Cardiac atrium fibroblast (primary cell): ENCODE measurements at places on chromosomes 13 and 19. TPM values are rescaled to one million over a fixed set of nuclear protein-coding genes. Genes with fewer than 3 reads are reported as not detected.

The FFAR1 gene
- not detected in 2 replicates for total RNA-seq

The KLF1 gene
- not detected in 2 replicates for total RNA-seq

The PGLYRP1 gene
- total RNA-seq, result not detected in 2 replicates

The SLC15A1 gene
- total RNA-seq, result not detected in 2 replicates

The FAM124A gene
- total RNA-seq, result 0.97 and 2.3 TPM in 2 replicates

The TLE6 gene
- total RNA-seq, result 0.36 and 2.8 TPM in 2 replicates

The ANGPTL8 gene
- total RNA-seq, result not detected in 2 replicates

The SIGLEC8 gene
- not detected in 2 replicates for total RNA-seq

The APC2 gene
- total RNA-seq, result 0.16 TPM in 1 of 2 replicates, not detected in the other

The CACNA1A gene
- 2.3 and 5.0 TPM in 2 replicates for total RNA-seq

The PLIN5 gene
- total RNA-seq, result 1.3 TPM in 2 replicates

The TMEM255B gene
- 1.1 and 5.0 TPM in 2 replicates for total RNA-seq

The TUBA3C gene
- not detected in 2 replicates for total RNA-seq

The PSG2 gene
- total RNA-seq, result not detected in 2 replicates

The CATSPERD gene
- total RNA-seq, result not detected in 2 replicates

The KLK11 gene
- total RNA-seq, result not detected in 2 replicates

The IGSF23 gene
- total RNA-seq, result not detected in 2 replicates

The CKM gene
- 1.8 TPM in 1 of 2 replicates, not detected in the other for total RNA-seq

The NCCRP1 gene
- not detected in 2 replicates for total RNA-seq

The KCNRG gene
- total RNA-seq, result 0.49 TPM in 1 of 2 replicates, not detected in the other

The BSPH1 gene
- not detected in 2 replicates for total RNA-seq

The ZNF585A gene
- 9.4 and 10.0 TPM in 2 replicates for total RNA-seq

The DCT gene
- not detected in 2 replicates for total RNA-seq

The CCDC122 gene
- total RNA-seq, result 2.2 and 3.2 TPM in 2 replicates

The ZNF90 gene
- total RNA-seq, result 0.16 TPM in 1 of 2 replicates, not detected in the other

The VSTM1 gene
- total RNA-seq, result not detected in 2 replicates

The NPAS1 gene
- total RNA-seq, result 12.8 and 16.2 TPM in 2 replicates

The SKA3 gene
- 3.4 and 3.7 TPM in 2 replicates for total RNA-seq

The LRP3 gene
- total RNA-seq, result 26.0 and 31.9 TPM in 2 replicates

The PTPRH gene
- total RNA-seq, result 4.2 and 5.3 TPM in 2 replicates

The PCDH9 gene
- total RNA-seq, result 6.1 and 7.0 TPM in 2 replicates

The MLLT1 gene
- 26.7 and 27.2 TPM in 2 replicates for total RNA-seq

The SMIM44 gene
- total RNA-seq, result not detected in 2 replicates

The POMP gene
- total RNA-seq, result 124 and 131 TPM in 2 replicates

The TGFB1 gene
- 24.7 and 38.9 TPM in 2 replicates for total RNA-seq

The TIMM50 gene
- 62.0 and 74.4 TPM in 2 replicates for total RNA-seq

The CARM1 gene
- 30.7 and 33.0 TPM in 2 replicates for total RNA-seq

The LHFPL6 gene
- 82.9 and 132 TPM in 2 replicates for total RNA-seq

The UHRF1 gene
- total RNA-seq, result 9.0 and 12.0 TPM in 2 replicates

The ZNF506 gene
- 11.2 and 15.2 TPM in 2 replicates for total RNA-seq

The DMKN gene
- 2.0 and 4.2 TPM in 2 replicates for total RNA-seq

The FCGBP gene
- total RNA-seq, result under 0.01 and 0.16 TPM in 2 replicates
